ENCODE measurements at places on chromosomes 5 and 9.

- DNase-seq = no peak
Observed at GRCh38 chr5:125032286-125032685, 285.8 kb upstream of the ZNF608 start.

GRCh38 chr5:24142341-24142740, 502.4 kb downstream of the CDH10 start:
- DNase-seq = no peak

DNA sequence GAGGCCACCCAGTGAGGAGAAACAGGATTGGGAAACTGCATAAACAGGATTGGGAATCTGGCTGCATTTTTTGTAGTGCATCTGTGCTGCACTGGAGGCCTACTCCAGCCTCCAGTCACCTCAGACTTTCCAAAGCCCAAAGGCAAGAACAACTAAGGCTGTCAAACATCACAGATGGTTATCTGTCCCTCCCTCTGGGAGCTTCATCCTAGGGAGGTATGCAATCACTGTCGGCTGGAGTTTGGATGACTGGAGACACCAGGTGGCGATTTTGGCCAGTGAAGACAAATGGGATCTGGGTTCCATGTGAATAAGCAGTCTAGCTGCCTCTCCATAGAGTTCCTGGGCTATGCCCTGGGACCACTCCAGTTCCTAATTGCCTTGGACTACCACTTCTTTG, 9.3 kb upstream of the SPINK13 start:
- DNase-seq = no peak

- no peak for DNase-seq
Observed at GRCh38 chr9:107177243-107177839, 105.7 kb upstream of the RAD23B start.
